ENCODE measurements at places on chromosomes 6 and 20.

DNA sequence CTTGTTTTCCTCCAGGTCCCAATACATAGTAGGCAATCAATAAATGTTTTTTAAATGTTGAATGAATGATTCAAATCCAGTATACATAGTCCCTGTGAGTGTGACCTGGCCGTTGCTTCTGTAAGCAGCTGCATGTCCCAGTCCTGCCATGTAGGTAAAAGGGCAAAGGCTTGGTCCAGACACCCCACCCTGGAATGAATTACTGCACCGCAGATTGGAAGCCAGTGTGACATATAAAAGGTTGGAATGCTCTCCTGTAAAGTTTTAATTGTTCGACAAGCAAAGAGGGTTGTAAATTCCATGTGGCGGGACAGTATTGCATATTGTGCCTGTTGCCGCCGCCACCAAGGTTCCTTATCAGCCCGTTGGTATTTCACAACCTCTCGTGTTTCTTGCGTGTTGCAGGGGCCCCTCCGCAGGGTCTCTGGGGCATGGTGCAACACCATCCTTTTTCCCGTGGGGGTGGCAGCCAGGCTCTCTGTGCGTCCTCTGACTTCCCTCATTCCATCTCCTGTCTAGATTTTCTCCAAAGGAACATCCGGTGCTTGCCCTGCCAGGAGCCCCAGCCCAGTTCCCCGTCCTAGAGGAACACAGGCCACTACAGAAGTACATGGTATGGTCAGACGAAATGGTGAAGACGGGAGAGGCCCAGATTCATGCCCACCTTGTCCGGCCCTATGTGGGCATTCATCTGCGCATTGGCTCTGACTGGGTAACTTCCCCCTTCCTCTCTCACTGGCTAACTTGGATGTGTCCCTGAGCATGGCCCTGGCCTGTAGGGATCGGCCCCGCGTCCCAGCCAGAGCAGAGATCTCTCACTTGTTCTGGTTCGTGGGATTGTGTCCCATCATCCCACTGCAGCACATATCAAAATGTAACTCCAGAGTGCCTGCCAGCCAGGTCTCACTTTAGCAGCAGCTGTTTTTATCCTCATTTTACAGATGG lies 20.3 kb downstream of the POFUT1 start:
- DNase-seq: peak; percentile 23

- no peak for DNase-seq
Measured at GRCh38 chr20:36744764-36745191, 1.1 kb downstream of the NDRG3 start.

DNA sequence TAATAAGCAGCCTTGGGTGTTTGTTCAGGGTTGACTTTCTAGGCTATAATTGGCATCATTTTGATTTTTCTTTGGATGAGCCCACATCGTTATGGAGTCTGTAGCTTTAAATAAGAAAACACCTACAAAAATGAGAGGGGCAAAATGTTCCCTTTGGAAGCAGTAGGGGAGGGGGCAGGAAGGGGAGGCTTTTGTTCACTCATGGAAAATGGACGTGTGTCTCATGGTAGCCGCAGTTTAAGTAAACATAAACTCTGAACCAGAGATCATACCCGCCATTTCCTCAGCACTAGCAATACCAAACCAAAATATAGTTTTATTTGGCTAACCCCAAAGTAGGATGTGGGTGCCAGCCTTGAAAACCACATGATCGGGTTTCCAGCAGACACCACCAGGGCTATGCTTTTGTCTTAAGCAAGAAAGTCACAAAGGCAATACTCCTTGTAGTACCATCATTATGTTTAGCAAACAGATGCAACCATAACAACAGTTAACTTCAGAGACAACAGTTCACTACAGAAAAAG lies 572.5 kb upstream of the JAG1 start:
- DNase-seq: no peak

- no peak for DNase-seq
Measured at GRCh38 chr6:29647927-29648642, 8.8 kb upstream of the MOG start.

DNA sequence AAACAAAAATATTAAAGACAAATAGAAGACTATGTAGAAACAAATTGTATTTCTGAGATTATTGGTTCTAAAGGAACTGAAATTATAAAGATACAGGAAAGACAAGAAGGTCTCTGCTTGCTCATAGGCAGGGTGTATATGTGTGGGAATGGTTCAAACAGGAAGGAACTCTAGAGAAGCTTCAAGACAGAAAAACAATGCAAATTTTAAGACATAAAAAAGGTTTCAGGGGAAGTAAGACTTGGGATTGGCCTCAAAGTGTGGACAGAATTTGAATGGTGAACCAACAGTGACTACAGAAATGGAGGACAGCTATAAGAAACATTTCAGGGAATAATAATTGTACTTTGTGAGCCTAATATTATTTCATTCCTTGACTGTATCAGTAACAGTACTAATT lies 50.3 kb downstream of the OR2B2 start:
- DNase-seq: no peak

GRCh38 chr6:15509335-15509933 lies 153.4 kb downstream of the DTNBP1 start:
- no peak for DNase-seq

- DNase-seq: no peak
Measured at GRCh38 chr6:46024124-46024769, 8.6 kb upstream of the CLIC5 start.

DNA sequence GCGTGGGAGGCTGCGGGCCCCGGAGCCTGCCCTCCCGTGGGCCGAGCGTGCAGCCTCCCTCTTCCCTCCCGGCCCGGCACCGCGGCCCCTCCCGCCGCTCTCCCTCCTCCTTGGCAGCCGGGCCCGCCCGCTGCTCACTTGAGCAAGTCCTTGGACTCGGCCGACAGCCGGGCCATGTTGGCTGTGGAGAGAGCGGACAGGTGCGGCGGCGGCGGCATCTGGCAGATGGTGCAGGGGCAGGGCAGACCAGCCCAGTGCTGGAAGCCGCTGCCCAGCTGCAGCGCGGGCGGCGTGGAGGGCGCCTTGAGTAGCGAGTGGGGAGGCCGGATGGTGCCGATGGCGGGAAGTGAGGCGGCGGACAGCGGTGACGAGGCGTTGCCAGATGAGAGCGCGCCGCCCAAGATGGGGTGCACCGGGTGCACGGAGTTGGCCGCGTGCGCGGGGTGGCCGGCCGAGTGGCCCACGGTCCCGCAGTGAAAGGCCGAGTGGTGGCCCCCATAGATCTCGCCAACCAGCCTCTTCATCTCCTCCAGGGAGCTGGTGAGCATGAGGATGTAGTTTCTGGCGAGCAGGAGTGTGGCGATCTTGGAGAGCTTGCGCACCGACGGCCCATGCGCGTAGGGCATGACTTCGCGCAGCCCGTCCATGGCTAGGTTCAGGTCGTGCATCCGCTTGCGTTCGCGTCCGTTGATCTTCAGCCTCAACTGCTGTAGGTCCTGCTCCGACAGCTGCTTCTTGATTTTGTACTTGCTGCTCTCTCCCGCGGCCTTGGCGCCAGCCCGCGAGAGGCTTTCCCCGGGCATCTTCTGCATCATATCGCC lies 766 bp downstream of the OLIG3 start:
- DNase-seq: no peak

DNA sequence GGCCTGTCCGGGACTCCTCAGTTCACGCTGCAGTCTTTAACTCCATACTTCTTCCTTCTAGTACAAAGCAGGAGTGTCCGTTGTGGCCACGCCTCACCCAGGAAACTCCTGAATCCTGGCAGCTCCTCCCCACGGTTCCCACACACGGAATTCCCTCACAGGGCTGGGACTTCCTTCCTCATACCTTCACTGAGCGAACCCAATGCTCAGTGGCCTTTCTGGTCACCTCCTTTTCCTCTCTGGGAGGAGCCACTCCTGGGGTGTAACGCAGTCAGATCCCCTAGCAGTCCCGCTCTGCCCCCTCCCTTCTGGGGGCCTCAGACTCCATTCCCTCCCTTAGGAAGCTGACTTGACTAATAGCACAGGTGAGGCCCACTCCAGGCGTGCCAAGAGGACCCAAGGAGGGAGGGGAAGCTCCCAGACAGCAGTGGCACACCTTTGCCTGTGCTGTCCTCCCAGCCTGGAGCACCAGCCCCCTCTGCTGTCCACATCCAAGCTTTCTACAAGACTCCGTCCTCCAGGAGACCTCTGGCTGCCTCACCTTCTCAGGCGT lies at the start of gene SLC52A3:
SLC52A3 (minus strand) TSS at position 75 of the 553 bp plus-strand sequence. CDS start 2,726 bp downstream, outside the sequence.
- no peak for DNase-seq

GRCh38 chr20:24135781-24136180 lies 147.2 kb upstream of the GGTLC1 start:
- no peak for DNase-seq

Measured in AG09309 (cell line).